ENCODE measurements at places on chromosomes 7 and 10.

DNA sequence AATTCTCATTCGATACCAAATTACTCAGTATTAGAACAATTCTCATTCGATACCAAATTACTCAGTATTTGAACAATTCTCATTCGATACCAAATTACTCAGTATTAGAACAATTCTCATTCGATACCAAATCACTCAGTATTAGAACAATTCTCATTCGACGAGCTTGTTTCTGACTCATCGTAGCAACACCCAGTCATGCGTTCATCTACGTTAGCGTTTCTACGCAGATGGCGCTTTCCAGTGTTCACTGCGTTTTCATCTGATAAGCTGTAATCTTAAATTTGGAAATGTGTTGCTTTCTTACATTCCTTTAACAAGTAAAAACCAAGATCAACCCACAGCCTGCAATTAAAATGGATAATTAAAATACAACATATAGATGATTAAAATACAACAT is 276.3 kb downstream of the ZMYND11 start:
- no peak for DNase-seq

DNA sequence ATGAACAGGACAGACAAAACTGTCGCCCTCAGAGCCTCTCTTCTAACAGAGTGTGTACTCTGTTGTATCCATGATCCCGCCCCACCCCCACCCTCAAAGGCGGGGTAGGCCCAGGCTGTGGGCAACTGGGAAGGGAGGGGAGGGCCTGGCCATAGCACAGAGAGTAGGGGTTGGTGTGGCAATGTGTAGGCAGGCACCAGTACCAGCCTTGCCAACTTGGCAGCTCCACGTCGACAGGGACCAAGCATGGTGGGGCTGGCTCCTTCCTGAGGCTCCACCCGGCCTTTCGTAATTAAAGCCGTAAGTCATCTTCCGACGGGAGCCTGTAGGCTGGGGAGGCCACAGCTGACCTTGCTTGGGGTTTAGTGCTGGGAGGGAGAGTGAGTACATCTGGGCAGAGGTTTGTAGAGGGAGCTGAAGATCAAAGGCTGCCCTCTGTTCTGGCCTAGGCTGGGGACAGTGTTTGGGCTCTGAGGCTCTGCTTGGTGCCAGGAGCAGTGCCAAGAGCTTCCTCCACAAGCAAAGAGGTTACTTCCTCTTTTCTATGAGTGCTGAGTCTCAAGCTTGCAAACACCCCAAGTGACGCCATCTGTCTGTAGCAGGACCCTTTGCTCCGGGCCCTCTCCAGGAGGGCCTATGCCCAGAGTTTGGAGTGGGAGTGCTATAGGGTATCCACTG is 121.6 kb downstream of the C10orf105 start:
- no peak for DNase-seq

- DNase-seq = no peak
Observed at GRCh38 chr10:11341283-11341960, 270.0 kb downstream of the USP6NL start.

GRCh38 chr10:59047180-59047579 is 129.3 kb upstream of the PHYHIPL start:
- DNase-seq = no peak

DNA sequence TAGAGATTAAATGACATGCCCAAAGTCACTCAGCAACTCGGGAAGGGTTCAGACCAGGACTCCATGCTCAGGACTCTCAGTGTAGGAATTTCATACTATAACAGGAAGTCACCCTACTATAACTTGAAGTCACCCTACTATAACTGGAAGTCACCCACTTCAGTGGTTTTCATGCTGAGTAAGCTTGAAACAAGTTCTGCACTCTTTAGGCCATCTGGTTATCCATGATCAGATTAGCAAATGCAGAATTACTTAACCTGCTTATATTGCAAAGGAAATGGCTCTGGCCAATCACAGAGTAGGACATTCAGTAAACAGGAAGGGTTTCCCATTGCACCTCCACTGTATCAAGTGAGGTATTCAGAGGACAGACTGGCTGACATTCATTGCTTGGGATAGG is 1240.4 kb downstream of the GATA3 start:
- no peak for DNase-seq

- peak; percentile 9 for DNase-seq
Observed at GRCh38 chr10:121662945-121663917, 65.0 kb upstream of the FGFR2 start.

GRCh38 chr10:76759681-76760080 is 877.9 kb downstream of the KCNMA1 start:
- no peak for DNase-seq

DNA sequence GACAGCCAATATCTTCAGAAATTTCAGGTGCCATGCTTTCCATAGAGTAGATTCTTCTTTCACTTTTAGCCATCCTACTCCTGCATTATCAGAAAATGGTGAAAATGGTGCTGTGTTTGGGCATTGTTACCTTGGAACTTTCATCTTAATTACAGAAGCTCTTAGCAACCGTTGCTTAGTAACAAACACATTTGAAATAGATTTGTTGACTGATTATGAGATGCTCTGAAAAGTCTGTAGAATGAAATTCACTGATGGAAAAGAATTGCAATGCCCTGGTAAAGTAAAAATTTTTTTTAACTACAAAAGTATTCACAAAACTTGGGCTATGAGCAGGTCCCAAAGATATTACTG is 249.3 kb upstream of the NEBL start:
- no peak for DNase-seq

GRCh38 chr7:25260862-25261494 is 32.7 kb upstream of the NPVF start:
- DNase-seq = no peak

- no peak for DNase-seq
Observed at GRCh38 chr7:47461161-47461560, 120.8 kb downstream of the TNS3 start.

GRCh38 chr7:148623586-148624282 is 33.2 kb downstream of the C7orf33 start:
- no peak for DNase-seq

GRCh38 chr10:59098387-59098786 is 78.1 kb upstream of the PHYHIPL start:
- no peak for DNase-seq

GRCh38 chr7:132547821-132548220 is 28.4 kb downstream of the PLXNA4 start:
- no peak for DNase-seq

GRCh38 chr10:86197166-86197790 is 169.3 kb downstream of the GRID1 start:
- no peak for DNase-seq

DNA sequence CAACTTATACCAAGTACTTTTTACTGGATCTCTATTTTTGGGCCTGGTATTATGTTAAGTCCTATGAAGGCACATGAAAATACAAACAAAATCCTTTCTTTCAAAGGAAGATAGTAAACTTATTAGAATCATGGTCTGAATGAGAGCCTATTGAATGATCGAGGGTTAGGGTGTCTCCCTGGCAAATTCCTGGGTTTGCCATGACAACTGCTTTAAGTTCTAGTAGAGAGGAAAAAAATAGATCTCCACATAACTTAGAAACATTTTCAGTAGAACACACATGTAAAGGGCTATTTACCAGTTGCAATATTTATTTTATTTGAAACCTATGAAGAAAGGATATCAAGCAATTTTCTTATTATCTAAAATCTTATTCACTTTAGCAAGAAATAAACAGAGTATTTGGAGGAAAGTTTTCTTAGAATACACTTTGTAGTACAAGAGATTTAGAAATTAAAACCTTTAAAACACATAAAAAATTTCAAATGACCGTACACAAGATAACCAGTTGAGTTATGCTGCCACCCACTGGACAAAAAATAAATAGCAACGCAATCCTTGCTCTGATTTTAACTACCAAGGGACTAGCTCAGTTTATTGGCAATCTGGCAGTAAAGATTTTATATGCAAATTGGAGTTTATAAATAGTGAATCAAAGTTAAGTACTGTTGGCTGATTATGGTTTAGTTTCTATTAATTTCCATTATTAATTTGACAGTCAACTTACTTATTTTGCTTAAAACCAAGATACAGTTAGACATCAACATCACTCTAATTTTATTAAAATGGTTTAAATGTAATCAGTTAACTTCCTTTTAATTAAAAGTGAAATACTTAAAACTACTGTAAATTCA is 33.9 kb downstream of the CACUL1 start:
- peak; percentile 68 for DNase-seq

DNA sequence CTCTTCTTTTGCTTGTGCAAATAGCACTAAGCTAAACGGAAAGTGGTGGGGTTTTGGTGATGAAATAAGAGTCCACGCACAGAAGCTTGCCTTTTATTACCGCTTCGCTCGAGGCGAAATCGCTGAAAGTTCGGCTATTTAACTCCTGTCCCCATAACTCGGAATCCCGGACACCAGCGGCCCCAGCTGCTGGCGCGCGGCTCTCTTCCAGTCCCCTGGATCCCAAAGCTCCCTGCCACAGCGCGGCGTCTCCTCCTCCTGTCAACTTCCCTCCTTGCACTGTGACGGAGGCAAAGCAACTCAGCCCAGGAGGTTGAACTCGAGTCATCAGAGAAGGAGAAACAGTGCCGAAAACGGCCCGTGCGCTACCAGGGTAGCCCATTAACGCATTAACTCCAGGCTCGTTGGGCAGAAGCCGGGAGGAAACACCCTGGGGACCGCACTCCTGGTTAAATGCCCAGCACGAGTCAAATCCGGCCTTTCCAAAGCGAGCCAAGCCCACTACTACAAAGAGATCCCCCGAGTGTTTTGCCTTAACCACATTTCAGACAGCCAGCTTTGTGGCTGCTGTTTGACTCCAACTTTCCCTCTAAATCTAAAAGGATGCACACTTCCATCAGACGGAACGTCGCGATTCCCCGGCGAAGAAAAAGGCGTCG is 1.3 kb downstream of the SEMA3D start:
- no peak for DNase-seq

GRCh38 chr10:130471486-130471885 is 335.3 kb downstream of the GLRX3 start:
- no peak for DNase-seq

GRCh38 chr10:66783316-66783715 is 142.5 kb upstream of the LRRTM3 start:
- DNase-seq = no peak

DNA sequence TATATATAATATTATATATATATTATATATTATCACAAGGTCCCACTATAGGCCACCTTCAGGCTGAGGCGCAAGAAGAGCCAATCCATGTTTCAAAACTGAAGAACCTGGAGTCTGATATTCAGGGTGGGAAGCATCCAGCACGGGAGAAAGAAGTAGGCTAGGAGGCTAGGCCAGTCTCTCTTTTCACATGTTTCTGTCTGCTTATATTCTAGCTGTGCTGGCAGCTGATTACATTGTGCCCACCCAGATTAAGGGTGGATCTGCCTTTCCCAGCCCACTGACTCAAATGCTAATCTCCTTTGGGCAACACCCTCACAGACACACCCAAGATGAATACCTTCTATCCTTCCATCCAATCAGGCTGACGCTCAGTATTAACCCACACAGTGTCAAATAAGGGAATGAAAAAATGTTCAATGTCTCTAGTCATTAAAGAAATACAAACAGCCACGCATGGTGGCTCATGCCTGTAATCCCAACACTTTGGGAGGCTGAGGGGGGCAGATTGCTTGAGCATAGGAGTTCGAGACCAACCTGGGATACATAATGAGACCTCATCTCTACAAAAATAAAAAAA is 135.4 kb upstream of the PCBD1 start:
- DNase-seq = no peak

DNA sequence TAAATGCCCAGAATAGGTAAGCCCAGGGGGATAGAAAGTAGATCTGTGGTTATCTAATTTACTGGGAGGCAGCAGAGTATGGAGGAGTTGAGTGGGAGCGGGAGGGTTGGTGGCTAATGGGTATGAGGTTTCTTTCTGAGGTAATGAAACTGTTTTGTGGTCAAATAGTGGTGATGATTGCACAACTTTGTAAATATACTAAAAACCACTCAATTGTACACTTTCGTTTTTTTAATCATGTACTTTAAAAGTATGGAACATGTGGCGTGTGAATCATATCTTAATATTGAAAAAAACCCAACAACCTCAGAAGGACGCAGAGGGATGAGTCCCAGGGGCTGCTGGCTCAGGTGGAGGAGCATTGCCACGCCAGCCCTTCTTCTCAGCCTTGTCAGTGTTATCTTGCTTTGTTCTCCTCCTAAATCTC is 118.1 kb downstream of the WDR11 start:
- no peak for DNase-seq

GRCh38 chr7:133629701-133630100 is 376.8 kb downstream of the EXOC4 start:
- no peak for DNase-seq

DNA sequence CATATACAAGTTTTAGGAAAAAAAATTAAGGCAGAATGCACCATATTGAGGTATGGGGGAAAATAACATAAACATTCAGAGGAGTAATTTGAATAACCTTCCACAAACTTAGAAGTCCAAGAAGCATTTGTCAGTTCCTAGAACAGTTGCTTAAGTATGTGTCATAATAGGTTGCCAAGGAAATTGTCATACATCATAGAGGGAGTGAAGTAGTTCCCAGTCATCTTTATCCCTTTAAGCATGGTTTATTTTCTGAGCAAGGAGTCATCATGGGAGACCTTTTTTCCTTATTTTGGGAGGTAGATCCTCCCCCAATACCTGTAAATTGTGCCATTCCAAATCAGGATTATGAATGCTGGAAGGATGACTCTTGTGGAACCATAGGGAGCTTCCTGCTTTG is at the start of gene SSMEM1:
TSS of gene SSMEM1 (plus strand) at position 219 of the 400 bp plus-strand sequence. CDS start at position 270, 51 bp downstream.
- no peak for DNase-seq

DNA sequence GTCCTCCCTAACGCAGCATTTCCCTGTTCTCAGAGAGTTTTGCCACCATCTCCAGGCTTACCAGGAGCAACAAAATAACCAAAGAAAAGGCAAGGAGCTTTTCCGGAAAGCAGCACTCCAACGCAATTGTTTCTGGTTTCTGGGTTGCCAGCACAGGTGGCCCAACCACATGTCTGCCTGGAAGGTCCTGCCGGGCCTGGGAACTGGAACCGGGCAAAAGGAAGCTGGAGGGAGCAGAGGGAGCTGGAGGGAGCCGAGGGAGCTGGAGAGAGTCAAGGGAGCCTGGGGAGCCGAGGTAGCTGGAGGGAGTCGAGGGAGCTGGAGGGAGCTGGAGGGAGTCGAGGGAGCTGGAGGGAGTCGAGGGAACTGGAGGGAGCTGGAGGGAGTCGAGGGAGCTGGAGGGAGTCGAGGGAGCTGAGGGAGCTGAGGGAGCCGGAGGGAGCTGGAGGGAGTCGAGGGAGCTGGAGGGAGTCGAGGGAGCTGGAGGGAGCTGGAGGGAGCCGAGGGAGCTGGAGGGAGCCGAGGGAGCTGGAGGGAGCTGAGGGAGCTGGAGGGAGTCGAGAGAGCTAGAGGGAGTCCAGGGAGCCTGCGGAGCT is 54.6 kb downstream of the STK32C start:
- DNase-seq = no peak

GRCh38 chr7:139680676-139681462 is 96.9 kb downstream of the HIPK2 start:
- peak; percentile 65 for DNase-seq

- no peak for DNase-seq
Observed at GRCh38 chr10:15486404-15486803, 115.3 kb upstream of the FAM171A1 start.

DNA sequence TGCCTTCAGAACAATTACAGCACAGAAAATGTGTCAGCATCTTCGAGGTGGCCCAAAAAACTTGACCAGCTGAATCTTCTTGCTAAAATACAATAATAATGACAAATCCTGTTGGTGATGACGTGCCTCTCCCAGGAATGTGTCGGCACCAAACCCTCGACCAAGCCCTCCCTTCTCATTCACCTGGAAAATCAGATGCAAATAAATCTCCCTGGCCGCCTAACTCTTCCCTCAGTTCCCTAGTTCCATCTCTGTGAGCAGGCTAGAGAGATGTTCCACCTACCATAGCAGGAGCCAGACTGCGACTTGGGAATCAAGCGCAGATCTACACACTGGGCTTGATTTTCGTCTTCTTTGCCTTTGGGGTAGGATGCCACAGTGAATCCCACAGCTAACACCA is 4.1 kb downstream of the PRSS1 start:
- DNase-seq = no peak
